ENCODE measurements at places on chromosomes 2 and 18.

DNA sequence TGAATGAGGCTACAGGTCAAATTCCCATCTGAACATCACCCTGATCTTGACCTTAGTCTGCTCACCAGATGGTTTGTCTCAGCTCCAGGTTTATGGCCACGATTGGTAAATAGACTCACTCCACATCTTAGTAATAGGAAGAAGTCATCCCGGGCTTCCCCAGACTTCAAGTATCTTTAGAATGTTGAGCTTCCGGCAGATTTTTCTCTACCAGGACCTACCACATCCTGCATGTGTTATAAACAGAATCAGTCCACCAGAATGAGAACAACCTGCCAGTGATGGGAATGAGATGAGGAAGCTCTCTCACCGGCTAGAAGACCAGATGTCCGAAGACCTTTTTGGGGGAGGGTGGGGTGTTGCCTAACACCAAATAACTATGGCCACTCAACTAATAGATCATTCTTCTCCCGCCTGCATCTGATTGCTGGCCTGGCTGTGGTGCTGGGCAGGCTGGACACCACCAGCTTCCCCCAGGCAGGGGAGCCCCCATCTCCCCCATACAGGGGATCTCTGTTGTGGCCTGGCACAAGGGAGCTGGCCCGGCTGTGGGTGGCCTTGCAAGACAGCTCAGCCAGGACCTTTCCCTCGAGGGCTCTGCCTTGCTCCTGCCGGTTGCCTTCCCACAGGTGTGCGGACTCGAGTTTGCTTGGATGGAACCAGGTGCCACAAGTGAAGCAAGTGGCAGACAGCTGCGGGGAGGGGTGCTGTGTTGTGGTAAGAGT is 88.5 kb downstream of the SH3RF3 start:
- H3K27ac ChIP-seq = no peak overlapping the region
- H3K4me3 ChIP-seq = no peak overlapping the region
- H3K27me3 ChIP-seq = peaks cover 37% of the 10 kb centered on the region
- DNase-seq = no peak
- peaks cover 64% of the 10 kb centered on the region for H3K4me1 ChIP-seq

GRCh38 chr2:7625392-7626138 is 708.4 kb downstream of the RNF144A start:
- DNase-seq = no peak
- no peaks in the 10 kb centered on the region for H3K36me3 ChIP-seq
- no peaks in the 10 kb centered on the region for H3K4me1 ChIP-seq
- no peak overlapping the region for H3K4me3 ChIP-seq
- H3K27ac ChIP-seq = no peak overlapping the region

DNA sequence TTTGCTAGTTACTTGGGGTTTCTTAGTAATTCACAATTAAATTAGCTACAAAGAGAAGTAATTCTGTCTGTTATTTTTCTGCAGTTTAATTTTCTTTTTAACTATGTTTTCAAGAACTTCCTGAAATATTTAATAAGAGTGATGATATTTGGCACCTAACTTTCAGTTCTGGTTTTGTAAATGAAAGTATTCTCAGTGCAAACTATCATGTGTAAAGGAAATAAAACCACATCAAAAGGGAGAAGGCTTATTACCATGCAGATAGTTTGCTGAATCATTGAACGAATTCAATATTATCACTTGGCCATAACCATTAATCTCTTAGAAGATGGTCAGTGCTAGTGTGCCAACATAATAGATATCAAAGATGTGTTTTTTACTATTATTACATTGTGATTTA is 29.2 kb downstream of the DYTN start:
- no peak overlapping the region for H3K27ac ChIP-seq
- no peak overlapping the region for H3K4me3 ChIP-seq
- H3K4me1 ChIP-seq = no peaks in the 10 kb centered on the region

DNA sequence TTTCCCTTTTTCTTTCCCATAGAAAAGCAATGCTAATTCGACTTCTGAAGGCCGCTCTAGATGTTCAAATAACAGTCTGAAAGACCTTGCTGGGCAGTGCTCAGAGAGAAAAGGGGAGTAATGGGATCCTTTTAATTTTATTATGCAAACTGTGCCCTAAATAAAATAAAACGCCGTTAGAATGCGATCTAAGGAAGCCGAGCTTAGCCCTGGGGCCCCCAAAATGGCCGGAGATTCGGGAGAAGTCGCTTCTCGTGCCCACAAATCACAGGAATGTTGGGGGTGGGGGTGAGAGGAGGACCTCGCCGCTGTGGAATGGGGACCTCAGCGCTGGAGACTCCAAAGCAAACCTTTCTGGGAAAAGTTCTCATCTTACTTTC is 8.4 kb upstream of the POU3F3 start:
- H3K27ac ChIP-seq = no peak overlapping the region
- H3K4me1 ChIP-seq = peaks cover 15% of the 10 kb centered on the region
- H3K36me3 ChIP-seq = no peaks in the 10 kb centered on the region
- DNase-seq = no peak
